ENCODE measurements at places on chromosomes 3 and 15. TPM values are rescaled to one million over a fixed set of nuclear protein-coding genes. Genes with fewer than 3 reads are reported as not detected.

NMB gene
- polyA plus RNA-seq, result 5.1 TPM

POPDC2 gene
- 0.32 TPM for polyA plus RNA-seq

MASP1 gene
- 16.2 TPM for polyA plus RNA-seq

DNAJA4 gene
- polyA plus RNA-seq, result 0.32 TPM

CSTA gene
- polyA plus RNA-seq, result 0.16 TPM

GOLGA6D gene
- not detected for polyA plus RNA-seq

C2CD4B gene
- polyA plus RNA-seq, result not detected

SNURF gene
- polyA plus RNA-seq, result 4.3 TPM

SLC38A3 gene
- 0.36 TPM for polyA plus RNA-seq

All from IMR-90 (cell line).